ENCODE measurements at places on chromosomes 2 and 18.
A peak's percentile ranks its signal among the peaks of the same experiment; 100 is the strongest.

- DNase-seq: no peak
These were observed 76.0 kb upstream of the ZFP36L2 start for GRCh38 chr2:43302182-43302960.

DNA sequence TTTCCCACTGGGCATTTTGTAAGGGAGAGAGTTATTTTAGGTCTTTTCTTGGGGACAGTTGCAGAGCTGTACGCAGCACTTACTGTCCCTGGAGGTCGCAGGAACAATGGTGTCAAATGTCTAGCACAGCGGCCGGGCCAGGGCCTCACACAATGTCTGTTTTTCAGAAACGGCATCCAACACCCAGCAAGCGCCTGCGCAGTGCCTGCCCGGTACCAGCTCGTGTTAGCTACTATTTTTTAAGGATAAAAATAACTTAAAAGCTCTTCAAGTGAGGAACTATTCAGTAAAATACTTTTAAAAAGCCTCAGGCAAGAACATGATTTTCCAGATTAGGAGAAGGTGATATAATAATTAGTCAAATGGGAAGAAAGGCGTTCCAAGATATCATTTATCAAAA, 90.0 kb downstream of the MBP start:
- no peak for DNase-seq

GRCh38 chr18:1542230-1542774, 637.6 kb downstream of the ADCYAP1 start:
- DNase-seq: no peak

DNA sequence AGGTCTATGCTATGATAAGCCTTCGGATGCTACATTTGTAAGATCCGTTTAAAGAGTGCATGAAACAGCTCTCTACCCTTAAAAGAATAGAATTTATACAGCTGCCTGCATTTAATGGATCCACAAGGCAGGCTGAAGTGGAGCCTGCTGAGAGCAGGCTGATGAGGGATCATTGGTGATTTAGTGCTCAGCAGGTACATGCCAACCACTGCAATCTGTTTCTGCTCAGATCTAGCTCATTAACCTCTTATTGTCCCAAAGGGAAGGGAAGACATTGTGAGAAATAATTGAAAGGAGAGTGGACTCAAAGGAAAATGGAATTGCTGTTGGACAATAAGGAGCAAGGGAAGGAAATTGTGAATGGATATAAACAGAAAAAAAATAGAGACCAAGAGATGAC, 822.6 kb downstream of the TRIB2 start:
- DNase-seq: no peak

- DNase-seq: no peak
These were observed 644.3 kb downstream of the IRS1 start for GRCh38 chr2:226155093-226155875.

- no peak for DNase-seq
These were observed 47.9 kb downstream of the EML6 start for GRCh38 chr2:54771166-54771885.

GRCh38 chr2:73779467-73780236, at the start of gene DUSP11:
Gene DUSP11 (minus strand): TSS chr2:73780103. CDS start chr2:73779974, 129 bp downstream.
- peak; percentile 97 for DNase-seq

Measured in effector CD8-positive, alpha-beta T cell (primary cell).